ENCODE measurements at places on chromosomes 12 and 14. TPM values are rescaled to one million over a fixed set of nuclear protein-coding genes. Genes with fewer than 3 reads are reported as not detected.

Gene CMA1
- not detected for total RNA-seq

Gene KRT73
- total RNA-seq: not detected

Gene OTOGL
- 0.02 TPM for total RNA-seq

Gene THTPA
- 25.8 TPM for total RNA-seq

Gene CRIP1
- total RNA-seq: 1.8 TPM

Gene OVCH1
- total RNA-seq: not detected

Gene CAPZA3
- not detected for total RNA-seq

Gene SLCO1B1
- total RNA-seq: not detected

Gene DHRS2
- total RNA-seq: 5,493 TPM

- peak; percentile 30 for DNase-seq
Observed at GRCh38 chr12:96015672-96016071, 19.5 kb upstream of the HAL start.

GRCh38 chr14:90567991-90568390 is 171.2 kb downstream of the CALM1 start:
- DNase-seq: no peak

DNA sequence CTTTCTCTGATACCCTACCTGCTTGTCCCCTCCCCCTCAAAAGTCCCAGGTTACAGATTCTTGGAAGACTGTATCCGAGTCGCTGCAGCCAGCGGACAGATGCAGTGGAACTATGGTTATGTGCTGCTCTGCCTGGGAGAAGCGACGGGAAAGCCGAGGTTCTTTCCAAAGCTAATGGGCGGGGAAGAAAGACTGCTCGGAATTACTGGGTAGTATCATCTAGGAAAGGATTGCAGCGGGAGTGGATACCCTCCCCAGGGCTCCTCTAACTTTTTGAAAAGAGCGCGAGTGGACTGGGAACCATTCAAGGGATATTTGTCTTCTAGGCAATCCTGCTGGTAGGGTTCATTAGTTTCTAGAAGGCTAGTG is 1.4 kb downstream of the PTHLH start:
- no peak for DNase-seq

GRCh38 chr14:88191605-88192004 is 131.5 kb downstream of the KCNK10 start:
- DNase-seq: no peak

- DNase-seq: no peak
Observed at GRCh38 chr12:54592316-54592715, 3.9 kb upstream of the PPP1R1A start.

DNA sequence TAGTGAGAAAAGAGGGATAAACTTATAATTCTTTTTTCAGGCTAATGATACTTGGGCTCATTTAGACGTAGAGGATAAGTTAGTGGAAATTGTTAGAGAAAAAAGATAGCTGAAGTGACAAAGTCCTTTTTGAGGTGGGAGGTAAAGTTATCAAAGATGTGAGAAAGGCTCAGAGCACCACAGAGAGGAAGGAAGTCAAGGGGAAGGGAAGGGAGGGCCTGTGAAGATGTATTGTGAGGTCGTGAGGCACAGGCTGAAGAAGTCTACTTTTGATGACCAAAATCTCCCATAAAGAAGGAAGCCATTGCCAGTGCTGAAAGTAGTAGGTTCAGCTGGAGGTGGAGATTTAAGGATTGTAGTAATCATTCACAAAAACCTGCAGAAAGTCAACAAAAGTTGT is 19.4 kb upstream of the PTGDR start:
- no peak for DNase-seq

- DNase-seq: no peak
Observed at GRCh38 chr12:59742841-59743240, 147.0 kb downstream of the SLC16A7 start.

- peak; percentile 68 for DNase-seq
Observed at GRCh38 chr12:114430306-114430705, 24.4 kb upstream of the TBX5 start.

- no peak for DNase-seq
Observed at GRCh38 chr12:47349137-47350061, 269.6 kb upstream of the AMIGO2 start.

DNA sequence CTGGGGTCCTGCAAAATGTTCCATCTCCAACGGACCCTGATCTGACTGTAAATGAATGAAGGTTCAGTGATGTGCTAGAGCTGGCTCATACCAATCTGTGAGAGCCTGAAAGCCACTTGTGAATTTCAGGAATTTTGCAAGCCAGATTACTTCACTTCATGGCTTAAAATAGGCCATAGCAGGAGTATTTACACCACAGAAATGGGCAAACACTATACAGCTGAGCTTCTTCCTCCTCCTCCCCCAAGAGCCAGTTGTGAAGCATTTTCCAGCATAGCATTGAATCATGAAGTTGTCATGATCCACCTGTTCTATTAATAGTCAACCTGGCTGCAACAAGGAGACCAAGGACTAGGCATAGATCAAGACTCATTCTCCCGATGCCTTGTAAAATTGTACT is 141.3 kb upstream of the RASSF8 start:
- DNase-seq: peak; percentile 21

- DNase-seq: peak; percentile 5
Observed at GRCh38 chr14:86153480-86153879, 623.5 kb downstream of the FLRT2 start.

- DNase-seq: no peak
Observed at GRCh38 chr14:103279142-103280025, 54.7 kb upstream of the EIF5 start.

- DNase-seq: no peak
Observed at GRCh38 chr12:90546511-90546910, 408.5 kb downstream of the CCER1 start.

- no peak for DNase-seq
Observed at GRCh38 chr14:25666877-25667276, 616.9 kb upstream of the STXBP6 start.

- DNase-seq: no peak
Observed at GRCh38 chr14:103480595-103480994, 42.0 kb downstream of the CKB start.

GRCh38 chr12:90627180-90627896 is 327.6 kb downstream of the CCER1 start:
- DNase-seq: peak; percentile 69

GRCh38 chr12:80745851-80746505 is 29.3 kb downstream of the MYF5 start:
- DNase-seq: no peak

DNA sequence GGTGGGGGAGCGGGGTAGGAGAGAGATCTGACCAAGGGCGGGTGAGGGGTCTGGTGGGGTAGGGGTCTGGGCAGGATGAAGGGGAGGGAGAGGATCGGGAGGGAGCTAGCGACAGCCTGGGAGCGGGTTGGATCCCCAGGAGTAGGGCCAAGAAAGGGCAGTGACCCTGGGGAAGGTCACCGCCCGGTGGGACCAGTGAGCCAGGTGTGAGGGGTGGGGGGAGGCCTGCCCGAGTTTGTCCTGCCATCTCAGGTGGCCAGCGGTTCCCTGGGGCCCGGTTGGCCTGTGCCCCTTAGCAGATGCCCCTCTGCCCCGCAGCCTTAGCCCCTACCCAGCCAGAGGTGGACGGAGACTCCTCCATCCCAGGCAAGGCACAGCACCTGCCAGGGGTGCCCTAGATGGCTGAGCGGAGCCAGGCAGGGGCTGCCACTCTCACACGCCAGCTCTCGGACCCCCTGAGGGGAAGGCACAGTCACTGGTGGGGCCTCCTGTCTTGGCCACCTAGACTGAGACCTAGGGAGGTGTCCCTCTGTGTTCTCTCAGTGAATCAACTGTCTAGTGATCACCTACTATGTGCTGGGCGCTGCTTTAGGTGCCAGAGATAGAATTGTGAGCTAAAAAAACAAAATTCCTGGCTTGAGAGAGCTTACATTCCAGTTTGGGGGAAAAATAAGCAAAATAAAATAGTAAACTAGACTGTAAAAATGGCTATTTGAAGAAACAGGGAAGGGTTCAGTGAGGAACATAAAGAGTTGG is 629 bp upstream of the TTC7B start:
- no peak for DNase-seq

- DNase-seq: no peak
Observed at GRCh38 chr14:90803249-90803648, 13.0 kb downstream of the TTC7B start.

DNA sequence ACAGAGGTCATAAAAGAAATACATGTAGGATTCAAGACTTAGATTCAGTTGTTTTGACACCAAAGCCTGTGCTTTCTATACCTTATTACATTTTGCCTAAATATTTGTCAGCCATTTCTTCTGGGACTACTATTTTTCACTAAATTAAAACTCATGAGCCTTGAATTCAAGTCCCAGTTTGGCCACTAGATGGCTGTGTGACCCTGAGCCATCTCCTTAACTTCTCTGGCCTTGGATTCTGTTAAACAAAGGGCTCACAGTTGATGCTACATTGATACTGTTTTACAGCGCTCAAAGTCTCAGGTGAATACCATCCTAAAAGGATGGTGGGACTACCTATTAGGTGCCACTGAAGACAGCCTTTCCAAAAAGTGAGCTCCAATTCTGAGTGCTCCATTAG is 39.6 kb upstream of the CCDC198 start:
- peak; percentile 37 for DNase-seq

DNA sequence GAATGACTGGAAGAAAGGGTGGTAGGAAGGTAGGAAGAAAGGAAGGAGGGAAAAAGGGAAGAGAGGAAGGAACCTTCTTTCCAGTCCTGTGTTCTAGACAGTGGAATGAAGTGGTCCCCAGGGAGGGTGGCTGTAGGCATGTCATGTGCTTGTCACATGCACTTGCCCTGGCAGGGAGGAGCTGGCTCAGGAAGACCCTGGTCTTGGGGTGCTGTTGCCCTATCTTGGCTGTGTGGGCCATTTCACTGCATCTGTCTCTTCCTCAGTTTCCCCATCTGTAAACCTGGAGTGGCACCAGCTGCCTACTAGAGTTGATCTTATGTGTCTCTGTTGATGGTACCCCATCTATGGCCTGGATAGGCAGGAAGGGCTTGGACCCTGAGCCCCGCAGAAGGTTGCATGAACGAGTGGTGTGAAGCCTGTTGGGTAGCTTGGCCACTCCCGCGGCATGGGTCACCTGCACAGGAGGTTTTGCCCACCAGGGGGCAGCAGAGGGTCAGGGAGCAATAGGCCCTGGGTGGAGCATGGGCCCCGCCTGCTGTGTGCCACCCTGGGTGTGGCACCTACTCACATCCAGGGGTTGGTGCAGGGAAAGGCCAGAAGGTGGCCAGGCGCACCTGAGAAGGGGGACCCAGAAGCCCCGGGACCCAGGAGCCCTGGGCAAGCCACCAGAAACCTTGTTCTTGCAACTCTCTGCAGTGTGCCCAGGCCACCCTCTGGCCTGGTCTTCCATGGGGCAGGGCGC is 25.1 kb downstream of the MEG3 start:
- DNase-seq: peak; percentile 46

DNA sequence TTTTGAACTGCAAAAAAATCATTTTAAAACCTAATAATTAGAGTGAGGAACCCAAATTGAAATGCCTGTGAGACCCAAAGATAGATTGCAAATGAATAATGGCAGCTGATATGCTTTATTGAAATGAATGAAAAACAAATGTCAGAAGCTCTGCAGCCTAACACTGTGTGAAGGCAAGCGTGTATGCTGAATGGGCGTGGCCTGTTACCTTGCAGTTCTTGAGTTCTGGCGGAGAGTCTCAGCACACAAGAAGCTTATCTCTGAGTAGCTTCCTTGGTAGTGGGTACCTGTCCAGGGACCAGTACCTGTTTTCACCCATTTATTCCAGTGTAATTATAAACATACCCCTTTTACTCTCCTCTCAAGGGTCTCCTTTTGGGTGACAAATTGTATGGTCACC is 341.2 kb downstream of the NPAS3 start:
- no peak for DNase-seq

GRCh38 chr12:88435334-88436076 is 144.8 kb downstream of the KITLG start:
- no peak for DNase-seq

DNA sequence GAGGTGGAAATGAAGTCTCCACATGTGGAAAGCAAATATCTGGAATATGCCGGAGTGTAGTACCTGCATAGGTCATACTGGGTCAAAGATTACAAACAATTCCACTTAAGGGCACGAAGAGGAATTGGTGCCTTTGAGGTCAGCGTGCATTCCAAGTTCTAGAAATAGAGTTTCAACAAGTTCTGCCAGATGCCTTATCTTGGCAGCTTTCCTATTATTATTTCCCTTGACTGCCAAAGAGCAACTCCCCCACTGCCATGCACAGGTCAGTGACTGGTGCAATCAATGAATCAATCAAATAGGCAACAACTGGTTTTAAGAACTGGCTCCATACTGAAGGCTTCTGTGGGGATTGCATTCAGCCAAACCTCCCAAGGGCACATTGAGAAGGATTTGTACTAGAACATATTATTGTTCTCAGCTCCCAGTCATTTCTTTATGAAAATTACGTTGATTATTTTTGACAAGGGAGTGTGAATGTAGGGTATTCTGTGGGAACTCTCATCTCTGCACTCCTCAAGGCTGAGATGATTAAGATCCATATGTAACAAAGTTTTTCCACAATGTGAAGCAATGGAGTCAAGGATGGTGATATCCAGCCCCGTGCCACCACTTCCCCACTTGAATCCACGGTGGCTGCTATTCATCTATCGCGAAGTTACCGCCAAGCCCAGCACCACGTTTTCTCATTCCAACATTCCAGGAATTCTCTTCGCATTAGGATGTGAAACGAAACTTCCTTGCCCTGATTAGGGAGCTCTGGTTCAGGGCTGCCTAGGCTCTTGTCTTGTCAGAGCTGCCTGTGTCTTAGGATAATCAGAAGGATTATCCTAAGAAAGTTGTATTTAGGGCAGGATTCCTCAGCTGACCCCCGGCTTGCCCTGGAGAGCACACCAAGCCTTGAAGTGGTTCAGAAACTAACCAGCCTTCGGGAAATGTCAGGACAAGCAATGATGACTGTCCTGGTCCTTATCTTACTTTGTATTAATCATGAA is 115.1 kb upstream of the PCED1B start:
- DNase-seq: peak; percentile 82

DNA sequence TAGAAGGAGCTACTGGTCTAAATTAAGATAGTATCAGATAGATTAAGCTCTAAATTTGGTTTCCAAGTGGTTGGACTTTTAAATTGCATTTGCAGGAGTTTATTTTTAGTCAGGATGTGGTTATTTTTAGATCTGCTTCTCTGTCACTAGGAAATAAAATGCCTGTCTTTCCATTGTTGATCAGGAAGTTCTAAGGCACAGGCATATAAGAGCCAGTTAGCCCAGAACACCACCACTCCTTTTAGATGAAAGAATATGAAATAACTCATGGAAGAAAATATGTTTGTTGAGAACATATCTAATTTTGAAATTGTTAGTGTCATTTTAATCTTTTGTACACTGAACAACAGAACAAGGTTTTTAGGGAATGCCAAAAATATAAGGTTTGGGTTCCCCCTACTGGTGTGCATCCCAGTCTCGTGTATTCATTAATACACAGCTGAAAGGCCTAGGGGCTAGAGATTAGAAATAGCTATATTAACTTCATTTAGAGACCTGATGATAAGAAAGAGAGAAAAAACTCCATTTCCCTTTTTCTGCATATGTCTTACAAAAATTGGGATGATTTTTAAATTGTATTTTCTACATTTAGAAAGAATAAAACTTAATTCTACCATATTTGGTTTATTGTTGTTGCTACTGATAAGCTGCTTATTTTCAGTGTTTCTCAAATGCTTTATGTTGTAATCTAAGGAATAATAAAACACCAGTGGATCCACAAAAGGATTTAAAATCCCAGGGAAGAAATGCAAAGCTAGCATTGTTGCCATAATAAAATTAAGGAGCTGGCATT is 67.2 kb downstream of the RIC8B start:
- DNase-seq: peak; percentile 50

Data from HT1080 (cell line).